ENCODE measurements at places on chromosomes 7 and 10.
A peak's percentile ranks its signal among the peaks of the same experiment; 100 is the strongest.

- DNase-seq, result peak; percentile 11
These were observed 42.6 kb upstream of the NRP1 start for GRCh38 chr10:33376976-33377657.

GRCh38 chr7:87627634-87627994 is 584 bp upstream of the RUNDC3B start:
- no peak for DNase-seq

DNA sequence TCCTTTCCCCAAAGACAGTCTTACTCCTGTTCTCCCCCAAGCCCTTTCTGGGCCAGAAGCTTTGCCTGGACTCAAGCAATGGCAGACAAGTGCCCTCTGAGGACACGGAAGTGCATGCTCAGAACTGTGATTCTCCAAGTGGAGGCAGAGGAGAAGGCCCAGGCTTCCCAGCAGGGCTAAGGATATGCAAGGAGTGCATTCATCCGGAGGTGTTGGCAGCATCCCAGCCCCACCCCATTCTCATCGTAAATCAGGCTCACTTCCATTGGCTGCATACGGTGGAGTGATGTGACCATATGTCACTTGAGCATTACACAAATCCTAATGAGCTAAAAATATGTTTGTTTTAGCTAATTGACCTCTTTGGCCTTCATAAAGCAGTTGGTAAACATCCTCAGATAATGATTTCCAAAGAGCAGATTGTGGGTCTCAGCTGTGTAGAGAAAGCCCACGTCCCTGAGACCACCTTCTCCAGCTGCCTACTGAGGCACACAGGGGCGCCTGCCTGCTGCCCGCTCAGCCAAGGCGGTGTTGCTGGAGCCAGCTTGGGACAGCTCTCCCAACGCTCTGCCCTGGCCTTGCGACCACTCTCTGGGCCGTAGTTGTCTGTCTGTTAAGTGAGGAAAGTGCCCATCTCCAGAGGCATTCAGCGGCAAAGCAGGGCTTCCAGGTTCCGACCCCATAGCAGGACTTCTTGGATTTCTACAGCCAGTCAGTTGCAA is 1.4 kb upstream of the RBP3 start:
- DNase-seq, result no peak

GRCh38 chr10:51319173-51319435 is 244.8 kb downstream of the PRKG1 start:
- DNase-seq, result no peak

DNA sequence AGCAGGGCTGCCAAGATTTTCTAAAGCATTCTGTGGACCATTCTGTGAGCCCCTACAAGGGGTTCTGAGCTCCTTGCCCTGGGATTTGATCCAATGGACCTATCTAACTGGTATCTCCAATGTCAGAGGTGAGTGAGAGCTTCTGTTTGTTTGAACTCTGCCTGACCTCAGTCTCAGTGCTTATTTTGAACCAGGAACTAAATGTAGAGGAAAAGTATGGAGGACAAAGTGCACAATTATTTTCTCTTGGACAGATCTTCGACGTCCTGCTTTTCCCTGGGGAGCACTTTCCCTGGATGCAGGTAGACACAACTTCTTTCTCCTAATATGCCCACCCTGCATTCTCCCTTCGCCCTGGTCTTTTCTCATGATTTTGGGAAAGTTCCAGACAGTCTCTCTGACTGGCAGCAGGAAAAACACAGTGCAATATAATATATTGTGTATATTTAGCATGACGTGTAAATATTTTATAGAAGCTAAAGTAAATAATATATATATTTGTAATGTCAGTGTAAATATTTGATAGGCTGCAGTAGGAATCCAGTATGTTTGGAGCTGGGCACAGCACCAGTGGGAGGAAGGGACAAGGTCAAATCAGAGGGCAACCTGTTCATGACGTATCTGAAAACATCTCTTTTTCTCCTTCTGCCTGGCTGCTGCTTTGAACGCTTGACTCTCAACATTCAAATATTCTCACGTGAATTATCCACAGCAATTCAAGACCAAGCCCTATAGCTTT is 184.0 kb upstream of the LYZL1 start:
- DNase-seq, result no peak

Data from T-helper 2 cell treated with Interferon-gamma antibody and Interleukin-4, amounts not matched to agents 5 μg/mL and 100 μg/mL, for 36 hours (primary cell).